ENCODE measurements at places on chromosomes 2 and 18.

GRCh38 chr2:143124445-143124844 lies 4.8 kb upstream of the ARHGAP15 start:
- ATAC-seq, result no peak

DNA sequence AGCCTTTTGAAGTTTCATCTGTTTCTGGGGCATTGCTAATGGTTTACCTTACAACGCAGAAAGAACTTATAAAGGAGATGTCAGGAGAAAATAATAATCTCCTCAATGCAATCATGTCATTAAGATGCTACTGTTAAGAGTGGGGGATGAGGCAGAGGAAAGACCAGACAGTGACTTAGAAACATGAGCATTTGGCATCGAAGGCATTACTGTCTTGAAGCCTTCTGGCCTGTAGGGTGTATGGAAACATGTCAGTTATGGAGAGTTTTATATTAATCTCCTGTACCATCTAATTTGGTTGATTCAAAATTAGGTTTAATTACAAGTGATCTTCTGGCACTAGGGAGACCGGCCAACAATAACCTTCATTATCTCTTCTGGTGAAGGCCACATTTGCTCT lies 32.5 kb downstream of the CDC42EP3 start:
- no peak for ATAC-seq

DNA sequence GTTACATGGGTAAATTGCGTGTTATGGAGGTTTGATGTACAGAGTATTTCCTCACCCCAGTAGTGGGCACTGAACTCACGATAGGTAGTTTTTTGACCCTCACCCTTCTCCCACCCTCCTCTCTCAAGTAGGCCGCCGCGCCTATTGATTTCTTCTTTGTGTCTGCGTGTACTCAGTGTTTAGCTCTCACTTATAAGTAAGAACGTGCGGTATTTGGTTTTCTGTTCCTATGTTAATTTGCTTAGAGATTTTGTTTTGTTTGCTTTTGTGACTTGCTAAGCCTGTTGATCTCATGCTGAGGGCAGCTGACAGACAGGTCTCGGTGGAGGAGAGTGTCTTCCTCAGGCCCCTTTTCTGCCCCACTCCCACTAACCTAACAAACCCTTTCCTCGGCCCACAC lies 36.2 kb downstream of the ACOXL start:
- ATAC-seq, result no peak

GRCh38 chr2:85680707-85681371 lies 12.8 kb upstream of the SFTPB start:
- ATAC-seq, result peak; percentile 68

DNA sequence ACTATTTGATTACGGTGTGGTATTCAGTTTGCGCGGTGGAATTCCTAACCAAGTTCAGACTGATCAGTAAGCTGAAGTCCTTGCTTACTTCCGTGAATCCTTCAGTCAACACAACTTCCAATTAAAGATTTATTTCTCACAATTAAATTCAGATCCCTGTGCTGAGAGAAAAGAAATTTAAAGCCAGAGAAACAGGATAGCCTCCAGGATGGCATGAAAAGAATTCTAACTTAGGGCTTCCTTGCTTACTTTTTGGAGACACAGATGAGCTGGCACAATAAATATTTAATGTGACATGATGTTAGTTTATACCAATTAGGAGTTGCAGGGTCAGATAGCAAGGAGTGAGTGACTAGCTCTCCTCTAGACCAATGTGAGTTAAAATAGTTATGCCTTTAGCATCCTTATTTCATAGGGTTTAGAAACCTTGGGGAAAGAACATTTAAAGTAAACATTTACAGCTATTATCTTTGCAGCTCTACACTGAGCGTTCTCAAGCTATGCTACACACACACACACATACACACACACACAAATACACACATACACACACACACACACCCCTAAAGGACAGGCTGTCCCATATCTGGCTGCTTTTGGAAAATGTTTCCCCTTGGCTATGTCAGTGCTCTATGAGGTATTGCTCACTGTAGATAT lies 151.0 kb downstream of the TRIB2 start:
- no peak for ATAC-seq

DNA sequence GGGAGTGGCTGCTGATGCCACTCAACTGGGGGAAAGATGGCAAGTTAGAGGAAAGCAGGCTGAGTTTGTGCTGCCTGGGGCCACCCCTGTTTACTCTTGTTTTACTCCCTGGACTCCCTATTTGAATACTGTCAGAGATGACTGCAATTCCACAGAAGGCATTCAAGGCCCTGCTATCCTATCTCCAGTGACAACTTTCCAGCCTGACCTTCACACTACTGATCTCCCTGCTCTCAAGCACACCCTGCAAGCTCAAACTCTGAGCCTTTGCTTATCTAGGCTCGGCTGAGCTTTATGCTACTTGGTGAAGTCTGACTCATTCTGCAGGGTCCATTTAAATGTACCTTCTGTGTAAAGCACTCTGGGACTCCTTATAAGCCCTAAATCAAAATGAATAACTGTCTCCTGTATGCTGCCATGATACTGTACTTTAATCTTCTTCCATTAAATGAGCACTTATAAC lies 39.3 kb upstream of the DSG1 start:
- ATAC-seq, result no peak

GRCh38 chr2:15117409-15118050 lies 443.6 kb downstream of the NBAS start:
- ATAC-seq, result no peak

GRCh38 chr18:8559612-8560186 lies 49.5 kb upstream of the RAB12 start:
- peak; percentile 7 for ATAC-seq

GRCh38 chr18:55018602-55019001 lies 59.3 kb upstream of the CCDC68 start:
- no peak for ATAC-seq

DNA sequence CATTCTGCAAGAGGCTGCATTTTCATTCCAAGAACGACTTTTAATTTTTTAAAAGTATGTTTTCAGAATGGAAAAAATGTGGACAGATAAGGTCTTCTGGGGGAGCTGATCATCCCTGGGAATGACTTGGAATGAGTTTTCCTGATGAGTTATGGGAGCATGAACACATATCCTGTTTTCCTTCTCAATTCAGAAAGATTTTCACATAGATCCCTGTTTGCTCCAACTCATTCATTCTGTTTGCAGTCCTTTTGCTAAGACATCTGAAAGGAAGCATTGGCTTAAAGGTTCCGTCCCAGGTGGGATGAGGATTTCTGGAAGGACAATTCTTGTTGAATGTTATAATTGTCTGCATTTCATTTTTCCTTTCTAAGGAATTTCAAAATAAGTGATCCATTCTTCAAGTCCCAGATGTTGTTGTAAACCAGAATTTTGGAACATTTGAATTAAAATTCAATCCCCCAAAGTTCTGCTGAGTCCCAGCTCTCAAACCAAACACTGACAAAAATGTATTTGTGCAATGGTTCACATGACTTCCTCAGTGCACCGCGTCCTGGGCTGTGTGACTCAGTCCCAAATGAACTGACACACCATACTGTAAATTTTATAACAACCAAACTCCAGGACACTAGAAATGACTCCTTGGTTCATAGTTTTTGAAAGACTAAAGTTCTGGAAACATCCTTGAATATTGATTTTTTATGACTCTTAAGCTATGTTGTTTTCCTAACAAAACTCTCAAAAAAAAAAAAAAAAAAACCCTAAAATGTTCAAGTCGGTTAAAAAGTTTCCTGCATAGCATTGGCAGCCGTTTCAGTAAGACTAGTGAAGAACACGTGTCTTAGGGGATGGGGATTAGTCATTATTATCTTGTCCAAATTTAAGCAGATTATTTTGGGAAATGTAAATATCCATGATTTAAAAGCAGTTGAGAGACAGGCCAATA lies 281.8 kb upstream of the TCF4 start:
- no peak for ATAC-seq

- no peak for ATAC-seq
Observed at GRCh38 chr18:26271917-26272549, 45.8 kb downstream of the TAF4B start.

- ATAC-seq, result no peak
Observed at GRCh38 chr2:232235716-232236115, 142.8 kb upstream of the ALPP start.

GRCh38 chr18:45384137-45384961 lies 230.9 kb upstream of the SLC14A2 start:
- peak; percentile 48 for ATAC-seq

GRCh38 chr2:31219131-31219969 lies 2.0 kb upstream of the CAPN14 start:
- peak; percentile 20 for ATAC-seq

DNA sequence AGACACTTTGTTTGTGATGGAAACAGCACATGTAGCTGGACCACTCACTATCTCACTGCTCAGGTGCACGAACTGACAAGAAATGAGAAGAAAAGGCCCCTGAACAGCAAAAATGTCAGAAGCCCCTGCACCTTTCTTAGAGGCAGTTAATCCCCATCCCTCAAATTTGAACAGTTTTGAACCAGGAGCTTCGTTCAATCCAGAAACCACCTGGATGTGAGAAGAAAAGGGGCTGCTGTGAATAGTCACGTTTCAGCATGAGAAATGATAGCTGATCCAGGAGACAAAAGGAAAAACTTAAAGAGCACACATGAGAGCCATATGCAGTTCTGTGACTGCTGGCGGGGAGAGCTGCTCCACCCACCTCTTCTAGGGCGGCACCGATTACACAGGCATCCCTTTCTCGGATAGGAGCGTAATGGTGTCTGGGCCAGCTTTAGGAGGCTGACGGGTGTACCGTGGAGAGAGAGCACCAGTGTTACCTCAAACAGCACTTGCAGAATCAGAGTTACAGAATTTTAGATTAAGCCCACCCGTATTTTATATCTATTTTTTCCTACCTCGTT lies 117.0 kb upstream of the EML6 start:
- ATAC-seq, result peak; percentile 77

DNA sequence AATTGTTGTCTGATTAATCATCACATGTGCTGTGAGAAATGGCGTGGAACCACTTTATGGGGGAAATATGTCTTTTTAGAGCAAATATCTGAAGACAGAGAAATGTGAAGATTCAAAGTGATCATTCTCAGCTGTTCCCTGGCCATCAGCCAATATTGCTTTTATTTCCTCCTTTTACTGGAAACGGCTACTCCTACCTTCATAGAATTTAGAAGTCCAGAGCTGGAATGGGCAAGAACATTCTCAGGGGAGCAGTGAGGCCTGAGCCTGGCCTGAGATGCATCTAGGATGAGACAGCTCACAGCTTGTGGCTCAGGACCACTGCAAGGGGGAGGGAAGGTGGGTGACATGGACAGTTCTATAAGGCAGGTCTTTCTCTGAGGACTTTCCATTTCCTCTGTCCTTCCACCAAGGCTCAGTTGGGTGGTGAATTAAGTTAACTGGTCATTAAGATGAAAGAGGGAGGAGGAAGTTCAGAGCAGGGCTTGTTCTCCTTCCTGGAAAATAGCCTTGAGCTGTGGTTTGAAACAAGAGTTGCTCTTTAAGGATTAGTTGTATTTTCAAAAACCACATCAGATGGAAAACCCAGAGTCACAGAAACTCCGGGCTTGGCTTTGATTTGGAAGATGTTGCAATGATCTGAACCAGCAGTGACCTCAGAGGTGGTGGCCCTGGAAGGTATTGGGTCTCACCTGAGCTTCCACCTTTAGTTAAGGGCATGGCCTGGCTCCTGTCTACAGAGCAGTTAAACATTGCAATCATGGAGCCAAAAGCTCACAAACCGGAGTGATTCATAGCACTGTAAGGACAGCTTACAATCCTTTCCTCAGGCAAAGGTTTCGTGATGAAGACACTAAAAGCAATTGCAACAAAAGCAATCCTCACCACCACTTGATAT lies 144.3 kb downstream of the VAPA start:
- ATAC-seq, result no peak

- no peak for ATAC-seq
Observed at GRCh38 chr2:50895041-50895440, 136.9 kb downstream of the NRXN1 start.

DNA sequence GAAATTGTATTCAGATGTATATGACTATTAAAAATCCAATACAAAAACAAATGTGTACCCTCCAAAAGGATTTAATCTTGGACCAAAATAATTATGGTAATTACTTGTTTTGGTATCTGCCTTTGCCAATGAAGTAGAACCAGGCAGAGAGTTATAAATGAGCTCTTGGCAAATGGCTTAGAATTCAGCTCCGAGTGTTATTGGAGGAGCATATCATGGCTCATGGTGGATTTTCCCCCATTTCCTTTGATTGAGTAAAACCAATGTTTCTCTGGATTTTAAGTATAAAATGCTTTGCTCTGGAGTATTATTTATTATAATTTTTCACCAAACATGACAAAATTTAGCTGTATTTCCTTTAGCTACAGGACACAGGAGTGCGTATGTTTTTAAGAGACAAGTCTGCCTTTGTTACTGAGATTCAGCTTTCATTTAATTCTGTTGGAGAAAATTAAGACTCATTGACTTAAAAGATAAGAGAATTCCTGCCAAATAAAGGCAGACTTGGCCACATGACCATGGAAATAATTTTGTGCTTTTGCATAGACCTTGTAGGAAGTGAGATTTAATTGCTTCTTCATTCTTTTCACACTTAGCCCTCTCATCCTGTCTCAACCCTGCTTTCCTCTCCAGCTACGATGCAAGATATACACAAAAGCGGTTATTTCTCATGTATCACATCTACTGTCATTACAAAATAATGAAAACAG lies 281.0 kb upstream of the SOX11 start:
- no peak for ATAC-seq

GRCh38 chr2:43453179-43454170 lies 142.4 kb downstream of the THADA start:
- ATAC-seq, result no peak

- peak; percentile 76 for ATAC-seq
Observed at GRCh38 chr2:224938651-224939182, 103.6 kb downstream of the DOCK10 start.

DNA sequence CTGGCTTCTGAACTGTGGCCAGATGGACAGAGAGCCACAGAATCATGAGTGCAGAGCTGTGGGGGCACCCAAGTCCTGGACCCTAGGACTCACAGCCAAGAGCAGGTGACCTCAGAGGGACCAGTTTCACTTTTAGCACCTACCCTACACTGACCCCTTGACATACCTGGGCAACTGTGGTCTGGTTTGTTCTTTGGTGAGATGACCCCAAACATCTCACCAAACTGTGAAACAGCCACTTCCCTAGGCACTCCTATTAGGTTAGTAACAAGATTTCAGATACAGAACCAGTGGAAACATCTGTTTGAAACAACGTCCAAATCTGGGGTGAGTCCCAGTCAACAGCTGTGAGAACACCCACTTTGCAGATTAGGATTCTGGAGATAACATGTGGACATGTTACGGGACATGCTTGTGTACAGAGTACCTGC lies 1.9 kb upstream of the ZFP36L2 start:
- ATAC-seq, result no peak

- peak; percentile 71 for ATAC-seq
Observed at GRCh38 chr2:168156661-168157060, 90.7 kb downstream of the STK39 start.

GRCh38 chr18:44298566-44298965 lies 382.1 kb upstream of the SETBP1 start:
- ATAC-seq, result no peak

DNA sequence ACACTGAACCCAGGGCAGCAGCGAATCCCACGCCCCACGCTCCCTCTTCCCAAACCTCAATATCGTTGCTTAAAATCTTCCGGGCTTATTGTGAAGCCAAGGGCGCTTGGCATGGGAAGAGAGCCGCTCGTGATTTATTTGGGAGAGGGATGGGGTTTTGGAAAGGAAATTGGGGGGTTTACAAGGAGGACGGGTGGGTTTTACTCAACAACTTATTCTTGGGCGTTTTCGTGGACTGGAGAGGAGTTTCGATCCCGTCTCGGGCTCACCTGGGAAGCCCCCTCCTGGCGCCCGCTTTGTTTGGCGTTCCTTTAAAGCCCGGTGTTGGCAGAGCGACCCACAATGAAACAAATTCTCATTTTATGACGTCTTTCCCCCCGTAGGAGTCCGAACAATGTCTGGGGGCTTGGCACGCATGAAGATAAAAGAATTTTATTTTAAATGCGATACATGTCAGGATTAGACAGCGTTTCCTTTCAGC lies 135.3 kb downstream of the INSIG2 start:
- ATAC-seq, result peak; percentile 31
